Activated T-helper 1 cell treated with Interleukin-2 at 50 U/mL for 16 hours (primary cell): ENCODE measurements at places on chromosomes 1 and 21.

DNA sequence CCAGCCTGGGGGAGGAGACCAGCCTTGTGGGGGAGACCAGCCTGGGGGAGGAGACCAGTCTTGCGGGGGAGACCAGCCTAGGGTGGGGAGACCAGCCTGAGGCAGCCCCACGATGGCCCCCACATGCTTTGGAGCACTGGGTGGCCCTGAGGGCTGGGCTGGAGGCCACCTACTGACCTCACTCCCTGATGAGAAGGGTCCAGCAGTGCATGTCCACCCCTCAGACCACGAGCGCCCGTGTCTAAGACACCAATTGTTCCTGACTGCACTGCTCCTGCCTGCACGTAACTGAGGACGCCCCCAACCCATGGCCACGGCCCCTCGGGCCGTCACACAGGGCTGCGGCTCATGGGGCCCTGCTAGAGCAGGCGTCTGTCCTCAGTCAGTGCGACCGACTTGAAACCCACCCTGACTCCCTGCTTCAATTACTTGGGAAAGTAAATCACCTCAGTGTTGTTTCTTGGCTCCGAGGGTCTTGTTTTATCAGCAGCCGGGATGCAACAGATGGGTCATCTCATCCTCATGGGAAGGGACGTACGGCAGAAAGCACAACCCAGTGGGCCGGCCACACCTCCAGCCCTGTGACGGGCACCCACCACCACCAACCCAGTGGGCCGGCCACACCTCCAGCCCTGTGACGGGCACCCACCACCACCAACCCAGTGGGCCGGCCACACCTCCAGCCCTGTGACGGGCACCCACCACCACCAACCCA is at the start of gene SPATC1L:
TSS of gene SPATC1L (minus strand) at position 550 of the 715 bp plus-strand sequence. CDS start 1,643 bp downstream, outside the sequence.
- peak; percentile 20 for DNase-seq

DNA sequence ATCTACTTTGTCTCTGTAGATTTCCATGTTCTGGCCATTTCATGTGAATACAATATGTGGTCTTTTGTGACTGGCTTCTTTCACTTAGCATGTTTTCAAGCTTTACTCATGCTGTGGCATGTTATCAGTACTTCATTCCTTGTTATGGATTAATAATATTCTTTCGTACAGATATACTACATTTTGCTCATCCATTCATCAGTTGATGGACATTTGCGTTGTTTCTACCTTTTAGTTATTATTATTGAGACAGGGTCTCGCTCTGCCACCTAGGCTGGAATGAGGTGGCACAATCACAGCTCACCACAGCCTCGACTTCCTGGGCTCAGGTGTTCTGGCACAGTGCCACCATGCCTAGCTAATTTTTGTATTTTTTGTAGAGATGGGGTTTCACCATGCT is 21.4 kb downstream of the SFPQ start:
- no peak for DNase-seq

DNA sequence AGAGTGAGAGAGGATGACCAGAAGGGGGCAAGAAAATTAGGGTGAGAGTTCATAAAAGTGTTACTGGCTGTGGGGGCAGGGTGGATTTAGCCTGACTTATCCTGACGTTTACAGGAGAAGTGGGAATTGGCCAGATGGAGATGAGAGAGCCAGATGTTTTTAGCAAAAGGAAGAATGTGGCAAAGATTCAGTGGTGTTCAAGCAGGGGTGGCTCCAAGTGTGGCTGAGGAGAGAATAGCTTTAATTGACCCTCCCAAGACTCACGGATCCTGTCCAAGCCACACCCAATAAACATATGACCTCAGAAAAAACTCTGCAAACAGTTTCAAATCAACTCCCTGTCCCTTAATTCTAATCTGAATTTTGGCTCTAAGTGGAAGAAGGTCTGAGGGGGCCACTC is 35.2 kb upstream of the EDEM3 start:
- DNase-seq = no peak

GRCh38 chr1:21871943-21872342 is 59.9 kb downstream of the LDLRAD2 start:
- no peak for DNase-seq

GRCh38 chr1:87513966-87514660 is 185.4 kb downstream of the LMO4 start:
- no peak for DNase-seq

GRCh38 chr1:182442333-182442732 is 7.6 kb upstream of the RGSL1 start:
- DNase-seq = no peak

- DNase-seq = no peak
Measured at GRCh38 chr1:156726549-156727226, 1.6 kb upstream of the METTL25B start.

GRCh38 chr1:206739411-206740076 is 31.0 kb upstream of the IL19 start:
- no peak for DNase-seq

- DNase-seq = no peak
Measured at GRCh38 chr1:92298213-92298572, 594 bp downstream of the GLMN start.

DNA sequence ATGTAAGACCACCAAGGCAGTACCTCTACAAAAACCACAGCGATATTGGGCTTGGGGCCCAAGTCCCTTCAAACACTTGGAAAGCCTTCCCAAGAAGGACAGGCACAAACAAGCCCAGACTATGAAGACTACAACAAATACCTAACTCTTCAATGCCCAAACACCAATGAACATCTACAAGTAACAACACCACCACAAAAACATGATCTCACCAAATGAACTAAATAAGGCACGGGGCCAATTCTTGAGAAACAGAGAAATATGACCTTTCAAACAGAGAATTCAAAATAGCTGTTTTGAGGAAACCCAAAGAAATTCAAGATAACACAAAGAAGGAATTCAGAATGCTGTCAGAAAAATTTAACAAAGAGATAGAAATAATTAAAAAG is 86.8 kb downstream of the COL24A1 start:
- no peak for DNase-seq

DNA sequence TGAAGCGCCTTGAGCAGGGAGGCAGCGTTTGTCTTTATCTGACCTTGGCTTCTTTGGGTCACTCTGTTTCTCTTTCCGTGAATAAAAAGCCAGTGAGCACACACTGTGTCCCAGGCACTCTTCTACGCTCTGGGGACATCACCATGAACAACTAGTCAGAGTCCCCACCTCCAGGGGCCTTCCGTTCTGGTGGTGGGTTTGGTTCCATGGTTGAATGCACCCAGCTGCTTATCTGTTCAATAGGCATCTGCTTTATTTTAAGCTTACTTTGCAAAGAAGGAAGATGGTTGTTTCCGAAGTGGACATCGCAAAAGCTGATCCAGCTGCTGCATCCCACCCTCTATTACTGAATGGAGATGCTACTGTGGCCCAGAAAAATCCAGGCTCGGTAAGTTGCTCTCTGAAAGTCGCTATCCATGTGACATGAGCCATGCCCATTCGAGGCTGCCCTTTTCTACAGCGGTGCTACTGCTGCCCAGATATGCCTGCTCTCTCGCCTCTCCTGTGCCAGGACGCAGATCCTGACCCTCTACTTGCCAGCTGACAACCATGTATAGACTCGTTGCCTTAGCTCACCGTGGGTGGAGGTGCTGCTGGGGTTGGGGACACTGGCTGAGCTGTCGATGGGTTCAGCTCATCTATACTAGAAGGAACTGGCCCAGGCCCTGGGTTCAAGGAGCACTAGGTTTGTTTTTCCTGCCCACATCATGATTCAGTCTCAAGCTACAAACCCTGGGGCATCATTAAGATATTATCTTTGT is 5.9 kb downstream of the MX1 start:
- no peak for DNase-seq

GRCh38 chr1:76632136-76632535 is 235.1 kb upstream of the ST6GALNAC5 start:
- no peak for DNase-seq

DNA sequence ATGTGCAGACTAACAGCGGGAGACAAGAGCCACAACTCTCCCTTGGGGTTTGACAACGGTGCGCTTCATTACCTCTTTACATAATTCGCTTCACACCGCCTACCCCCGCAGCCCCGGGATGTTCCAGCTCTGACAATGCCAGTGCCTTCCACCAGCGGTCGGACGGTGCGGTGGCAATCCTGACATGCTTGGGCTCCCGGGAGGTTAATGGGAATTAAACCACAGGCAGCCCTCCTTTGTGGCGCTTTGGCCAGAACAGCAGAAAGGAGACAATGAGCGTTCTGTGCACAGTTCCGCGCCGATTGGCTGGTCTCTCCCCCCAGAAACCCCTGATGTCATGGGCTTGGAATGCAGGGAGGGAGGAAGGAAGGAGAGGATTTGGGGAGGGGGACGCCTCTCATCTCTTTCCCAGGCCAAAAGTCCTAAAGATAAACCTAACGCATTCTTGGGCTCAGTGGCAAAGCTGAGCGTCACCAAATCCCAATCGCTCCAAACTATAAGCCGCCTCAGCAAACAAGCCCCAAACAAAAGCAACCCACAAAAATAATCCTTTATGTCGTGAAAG is 1.3 kb downstream of the CNN3 start:
- no peak for DNase-seq

GRCh38 chr1:3304246-3304645 is 150.2 kb upstream of the ARHGEF16 start:
- no peak for DNase-seq

- DNase-seq = no peak
Measured at GRCh38 chr1:116411784-116412479, 38.9 kb downstream of the ATP1A1 start.

- DNase-seq = peak; percentile 78
Measured at GRCh38 chr1:171841050-171841910, at the start of gene DNM3. TSS of gene DNM3 (plus strand) at chr1:171841498. CDS start at chr1:171841657, 159 bp downstream.

DNA sequence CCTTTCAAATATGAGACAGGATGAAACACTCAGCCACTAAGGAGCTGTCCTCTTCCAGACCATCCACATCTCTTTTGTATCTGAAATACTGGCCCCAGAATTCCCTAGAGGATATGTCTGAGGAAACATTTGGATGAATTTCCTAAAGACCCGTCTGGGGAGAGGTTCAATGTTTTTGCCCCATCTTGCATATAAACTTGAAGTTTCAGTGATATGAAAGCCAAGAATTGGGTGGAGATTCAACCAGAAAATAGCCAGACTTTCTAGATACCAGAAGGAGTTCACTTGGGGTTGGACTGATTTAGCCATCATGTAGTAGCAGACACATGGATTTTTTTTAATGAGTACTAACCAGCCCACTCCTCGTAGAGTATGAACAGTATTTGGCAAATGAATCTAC is 182.0 kb downstream of the PLPP3 start:
- no peak for DNase-seq

DNA sequence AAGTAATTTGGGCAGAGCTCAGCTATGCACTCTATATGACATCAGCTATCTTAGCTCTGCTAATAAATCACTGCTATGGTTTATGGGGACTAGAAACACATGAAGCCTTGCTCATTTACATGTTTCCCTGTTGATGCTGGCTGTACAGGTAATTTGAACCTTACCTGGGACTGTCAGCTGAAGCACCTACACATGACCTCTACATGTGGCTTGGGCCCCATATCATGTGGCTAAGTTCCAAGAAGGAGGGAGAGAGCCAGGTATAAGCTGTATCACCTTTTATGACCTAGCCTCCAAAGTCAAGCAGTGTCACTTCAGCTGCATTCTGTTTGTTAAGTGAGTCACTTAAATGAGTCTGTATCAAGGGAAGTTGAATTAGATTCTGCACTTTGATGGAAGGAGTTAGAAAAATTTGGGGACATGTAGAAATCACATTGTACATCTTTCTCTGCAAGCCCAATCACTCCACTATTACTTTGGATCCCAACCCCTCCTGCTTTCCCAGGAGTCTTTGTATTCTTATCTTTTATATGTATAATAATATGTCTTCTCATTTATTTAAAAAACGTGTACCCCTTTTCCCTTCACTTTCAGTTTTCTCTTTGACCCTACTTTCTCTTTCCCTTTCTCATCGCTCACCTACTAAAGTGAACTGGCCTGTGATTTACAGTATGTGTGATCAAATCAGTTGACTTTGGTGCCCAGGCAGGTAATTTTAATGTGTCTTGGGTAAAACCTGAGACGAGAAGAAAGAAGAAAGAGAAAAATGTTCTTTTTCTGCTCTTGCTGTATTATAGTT is 53.4 kb upstream of the PRKACB start:
- no peak for DNase-seq

GRCh38 chr1:21902026-21903012 is 34.8 kb downstream of the HSPG2 start:
- DNase-seq = no peak

GRCh38 chr1:159870704-159871103 is 8.2 kb upstream of the VSIG8 start:
- no peak for DNase-seq

- DNase-seq = no peak
Measured at GRCh38 chr1:72547412-72547811, 265.1 kb upstream of the NEGR1 start.

DNA sequence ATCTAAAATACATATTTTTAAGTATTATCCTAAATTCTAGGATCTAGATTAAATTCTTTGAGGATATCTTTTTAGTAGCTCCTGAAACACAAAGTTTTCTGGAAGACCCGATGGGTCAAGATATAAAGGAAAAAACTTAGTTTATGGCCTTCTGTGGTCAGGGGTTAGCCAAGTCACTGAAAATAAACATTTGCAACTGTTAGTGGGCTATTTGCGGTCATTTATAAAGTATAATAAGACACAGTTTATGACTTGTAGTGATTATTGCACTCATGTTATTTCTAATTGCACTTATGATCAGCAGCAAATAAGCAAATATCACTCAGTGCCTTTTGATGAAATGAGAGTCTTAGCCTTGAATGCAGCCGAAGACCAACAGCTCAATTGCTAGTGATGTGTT is 183.3 kb downstream of the NFIA start:
- DNase-seq = no peak

DNA sequence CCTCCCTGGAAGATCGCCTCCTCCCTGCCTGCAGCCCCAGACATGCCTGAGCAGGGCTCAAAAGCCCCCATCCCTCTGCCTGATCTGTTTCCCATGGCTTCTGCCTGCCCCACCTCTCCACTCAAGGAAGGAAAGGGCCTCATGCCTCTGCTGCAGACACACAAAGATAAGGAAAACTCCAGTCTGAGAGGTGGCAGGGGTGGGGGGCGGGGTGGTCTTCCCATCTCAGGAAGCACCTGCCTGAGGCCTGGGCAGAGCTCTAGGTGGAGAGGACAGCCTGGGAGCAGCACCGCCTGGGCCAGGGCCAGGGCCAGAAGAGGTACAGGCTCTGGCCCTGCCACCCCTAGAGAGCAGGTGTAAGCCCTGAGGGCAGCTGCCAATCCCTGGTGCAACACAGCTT is 4.1 kb upstream of the GJB3 start:
- DNase-seq = no peak

- no peak for DNase-seq
Measured at GRCh38 chr1:99546432-99547416, 99.2 kb upstream of the PALMD start.

DNA sequence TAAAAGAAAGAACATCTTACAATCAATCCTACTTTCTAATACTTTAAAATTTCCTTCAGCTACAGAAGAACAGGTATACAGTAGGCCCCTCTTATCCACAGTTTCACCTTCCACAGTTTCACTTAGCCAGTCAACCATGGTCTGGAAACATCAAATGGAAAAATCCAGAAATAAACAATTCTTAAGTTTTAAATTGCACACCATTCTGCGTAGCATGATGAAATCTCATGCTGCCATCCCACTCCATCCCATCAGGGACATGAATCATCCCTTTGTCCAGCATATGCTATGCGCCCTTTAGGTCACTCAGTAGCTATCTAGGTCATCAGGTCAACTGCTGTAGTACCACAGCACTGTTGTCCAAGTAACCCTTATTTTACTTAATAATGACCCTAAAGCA is 67.7 kb downstream of the HSF2BP start:
- no peak for DNase-seq
